H4 (cell line): ENCODE measurements at places on chromosomes 1 and 21. TPM values are rescaled to one million over a fixed set of nuclear protein-coding genes. Genes with fewer than 3 reads are reported as not detected.

GRCh38 chr1:244341455-244342450 is 110.0 kb downstream of the ADSS2 start:
- DNase-seq, result peak; percentile 44

- DNase-seq, result no peak
Measured at GRCh38 chr1:223738465-223739365, 26.4 kb downstream of the CAPN2 start.

DNA sequence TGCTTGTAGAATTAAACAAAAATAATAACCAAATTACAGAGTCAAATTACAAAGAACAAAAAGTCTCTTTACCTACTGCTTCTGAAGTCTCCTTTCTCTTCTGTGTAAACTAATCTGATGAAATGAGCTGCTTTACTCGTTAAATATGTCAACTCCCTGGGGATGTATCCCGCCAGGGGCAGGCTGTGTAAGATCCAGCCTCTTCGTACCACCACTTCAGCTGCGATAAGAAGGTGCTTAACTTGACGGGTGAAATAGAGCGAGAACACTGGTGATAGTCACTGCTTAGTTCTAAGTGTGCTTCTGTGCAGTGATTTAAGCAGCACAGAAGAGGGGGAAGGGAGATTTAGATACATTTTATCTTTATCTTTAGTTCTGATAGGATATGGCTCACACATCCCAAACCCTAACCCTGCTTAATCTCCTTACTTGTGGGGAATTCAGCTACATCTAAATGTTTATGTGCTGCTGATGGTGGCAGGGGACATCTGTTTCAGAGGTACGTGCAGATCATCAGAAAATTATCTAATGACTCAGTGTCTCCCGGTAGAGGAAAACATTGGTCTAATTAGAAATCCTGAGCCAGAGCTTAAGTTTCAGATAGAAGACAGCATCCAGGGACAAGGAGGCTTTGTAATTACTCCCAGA is 46.0 kb downstream of the RHOU start:
- DNase-seq, result peak; percentile 43

Gene C1QTNF12
- total RNA-seq, result 0.21 TPM in 1 of 2 replicates, not detected in the other

DNA sequence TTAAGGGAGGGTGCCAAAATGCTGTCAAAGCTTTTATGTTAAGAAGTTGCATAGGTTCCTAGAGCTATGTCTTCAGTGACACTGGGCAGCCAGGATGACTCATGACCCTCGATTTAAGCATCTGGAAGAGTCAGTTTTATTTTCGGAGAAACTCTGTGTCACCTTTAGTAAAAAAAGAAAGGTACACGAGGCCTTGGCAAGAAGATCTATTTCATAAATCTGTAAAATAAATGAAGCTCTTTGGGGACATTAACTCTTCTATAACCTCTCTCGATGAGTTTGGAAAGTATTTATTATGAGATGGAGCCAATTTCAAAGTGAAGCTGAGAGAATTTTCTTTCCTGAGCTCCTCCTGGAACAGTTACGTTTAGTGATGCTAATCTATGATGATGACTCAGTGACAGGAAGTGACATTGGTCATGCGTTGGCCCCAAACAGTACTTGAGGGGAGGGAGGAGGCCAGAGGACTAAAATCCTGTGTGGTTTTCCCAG is 156.5 kb downstream of the HLX start:
- peak; percentile 88 for DNase-seq

- DNase-seq, result no peak
Measured at GRCh38 chr1:18178111-18178510, 70.5 kb downstream of the IGSF21 start.

GRCh38 chr1:202235003-202235660 is 41.5 kb downstream of the LGR6 start:
- no peak for DNase-seq

DNA sequence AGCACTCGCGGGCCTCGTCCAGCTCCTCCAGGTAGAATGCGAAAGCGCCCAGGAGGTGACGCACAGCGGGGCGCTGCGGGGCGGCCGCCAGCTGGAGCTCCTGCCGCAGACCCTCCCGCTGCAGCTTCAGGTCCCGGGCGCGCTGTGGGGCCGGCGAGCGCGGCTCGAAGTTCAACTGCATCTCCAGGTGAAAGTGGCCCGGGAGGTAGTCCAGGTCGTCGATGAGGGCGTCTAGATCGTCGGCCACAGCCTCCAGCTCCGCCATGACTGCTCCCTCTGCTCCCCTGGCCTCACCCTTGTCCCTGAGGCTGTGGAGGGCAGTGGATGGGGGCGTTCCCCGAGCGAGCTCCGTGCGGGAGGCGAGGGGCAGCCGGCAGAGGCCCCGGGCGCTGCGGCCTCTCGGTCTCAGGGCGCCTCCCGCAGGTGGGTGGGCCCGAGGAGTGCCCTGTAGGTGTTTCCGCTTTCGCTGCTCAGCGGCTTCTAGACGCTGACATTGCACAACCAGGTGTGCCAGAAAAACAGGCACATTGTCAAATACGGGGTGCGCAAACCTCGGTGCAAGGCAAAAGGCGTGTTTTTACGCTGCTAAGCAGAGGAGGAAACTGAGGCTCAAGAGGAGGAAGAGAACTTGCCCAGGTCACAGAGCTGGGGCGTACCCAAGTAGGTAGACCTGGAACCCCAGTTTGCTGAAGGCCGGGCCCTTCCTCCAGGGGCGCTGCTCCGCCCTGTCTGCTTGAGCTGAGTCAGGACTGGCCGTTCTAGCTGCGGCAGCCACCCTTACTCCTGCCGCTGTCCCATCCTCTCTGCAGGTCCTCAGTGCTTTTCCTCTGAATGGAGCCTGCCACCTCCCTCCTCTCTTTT is at the start of gene TTC22:
TSS of gene TTC22 (minus strand) at position 425 of the 861 bp plus-strand sequence. CDS start at position 265, 160 bp downstream.
- no peak for DNase-seq

DNA sequence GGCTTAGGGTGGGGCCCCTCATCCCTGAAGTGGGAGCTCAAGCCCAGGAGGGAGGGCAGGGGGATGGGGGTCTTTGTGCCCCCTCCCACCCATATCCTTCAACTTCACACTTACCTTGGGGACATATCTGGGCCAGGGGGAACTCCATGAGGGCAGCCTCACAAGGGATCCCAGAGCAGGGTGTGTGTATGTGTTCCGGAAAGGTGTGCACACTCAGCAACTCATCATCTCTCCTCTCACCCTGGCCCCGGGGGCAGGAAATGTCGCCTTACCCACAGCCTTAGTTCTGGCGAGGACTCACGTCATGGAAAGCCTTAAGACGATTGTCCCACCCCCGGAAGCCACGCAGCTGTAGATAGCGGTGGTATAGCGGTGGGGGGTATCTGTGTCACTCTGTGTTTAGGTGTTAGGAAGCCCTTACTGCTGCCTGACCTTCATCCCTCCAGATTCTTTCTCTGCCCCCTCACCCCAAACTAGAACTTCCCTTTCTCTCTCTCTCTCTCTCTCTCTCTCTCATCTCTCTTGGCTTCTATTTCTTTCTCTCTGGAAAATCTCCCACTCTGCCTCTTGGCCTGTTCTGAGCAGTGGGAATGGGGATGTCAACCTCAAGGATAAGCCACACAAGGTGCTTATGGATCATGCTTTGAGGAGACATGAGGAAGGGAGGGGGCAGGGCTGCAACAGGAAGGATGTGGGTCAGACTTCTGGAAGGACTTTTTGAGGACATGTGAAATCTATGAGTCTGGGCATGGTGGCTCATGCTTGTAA is at the start of gene SH2D2A:
TSS of gene SH2D2A (minus strand) at position 288 of the 768 bp plus-strand sequence. CDS start at position 148, 140 bp downstream.
- peak; percentile 88 for DNase-seq

Gene RAB3B
- total RNA-seq, result 0.43 and 0.54 TPM in 2 replicates

DNA sequence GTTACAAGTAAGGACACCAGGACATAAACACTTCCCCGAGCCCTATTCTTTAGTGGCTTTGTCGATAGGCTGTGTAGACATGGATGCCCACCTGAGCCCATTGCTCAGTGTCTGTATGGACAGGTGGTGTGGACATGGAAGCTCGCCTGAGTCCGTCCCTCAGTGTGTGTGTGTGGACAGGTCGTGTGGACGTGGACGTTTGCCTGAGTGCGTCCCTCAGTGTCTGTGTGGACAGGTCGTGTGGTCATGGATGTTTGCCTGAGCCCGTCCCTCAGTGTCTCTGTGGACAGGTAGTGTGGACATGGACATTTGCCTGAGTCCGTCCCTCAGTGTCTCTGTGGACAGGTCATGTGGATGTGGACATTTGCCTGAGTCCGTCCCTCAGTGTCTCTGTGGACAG is 38.7 kb upstream of the COL6A2 start:
- DNase-seq, result no peak

- no peak for DNase-seq
Measured at GRCh38 chr21:27315373-27315772, 348.5 kb upstream of the ADAMTS5 start.

Gene RGS8
- total RNA-seq, result not detected in 2 replicates

Gene KISS1
- total RNA-seq, result not detected in 2 replicates

Gene FCN3
- not detected in 2 replicates for total RNA-seq

- DNase-seq, result peak; percentile 62
Measured at GRCh38 chr1:28259934-28260802, 850 bp downstream of the SESN2 start.

Gene BARHL2
- not detected in 2 replicates for total RNA-seq

DNA sequence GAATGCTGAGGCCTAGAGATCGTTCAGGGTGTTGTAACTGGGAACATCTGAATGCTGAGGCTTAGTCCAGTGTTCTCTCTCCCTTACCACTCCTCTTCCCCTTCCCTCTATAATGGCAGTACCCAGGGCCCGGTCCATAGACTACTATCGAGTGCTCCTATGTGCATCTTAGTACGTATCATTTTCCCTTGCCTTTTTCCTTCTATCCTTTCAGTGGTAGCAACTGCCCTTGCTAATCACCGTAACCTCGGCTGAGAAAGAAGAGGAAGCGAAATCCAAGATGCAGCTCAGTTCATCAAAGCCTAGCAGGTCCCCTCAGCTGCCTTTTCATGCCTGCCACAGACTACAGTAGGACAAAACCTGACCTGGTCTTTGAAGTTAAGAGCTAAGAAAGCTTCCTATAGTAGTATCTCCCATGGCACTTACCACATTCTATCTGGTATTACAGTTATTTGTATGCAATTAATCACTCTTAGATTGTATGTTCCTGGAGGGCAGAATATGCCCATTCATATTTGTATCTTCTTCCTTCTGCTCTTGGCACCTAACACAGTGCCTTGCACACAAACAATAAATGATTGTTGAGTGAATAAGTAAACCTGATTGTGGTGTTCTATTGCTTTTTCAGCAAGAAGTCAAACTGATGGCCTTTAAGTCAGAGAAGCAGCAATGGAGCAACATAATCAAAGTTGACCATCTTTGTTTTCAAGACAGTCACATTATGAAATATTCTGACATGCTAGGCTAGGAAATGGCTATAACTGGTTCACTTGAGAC is 22.4 kb downstream of the CNIH4 start:
- no peak for DNase-seq

Gene SPRR1B
- not detected in 2 replicates for total RNA-seq

GRCh38 chr1:183472488-183473216 is at the start of gene SMG7:
Gene SMG7 (plus strand): TSS chr1:183472499. CDS start chr1:183472621, 122 bp downstream.
- no peak for DNase-seq

- DNase-seq, result no peak
Measured at GRCh38 chr1:30597711-30598110, 125.7 kb downstream of the MATN1 start.

- peak; percentile 23 for DNase-seq
Measured at GRCh38 chr21:21018821-21019220, 20.6 kb downstream of the NCAM2 start.

- DNase-seq, result no peak
Measured at GRCh38 chr1:191788551-191788950, 369.7 kb upstream of the RGS18 start.

DNA sequence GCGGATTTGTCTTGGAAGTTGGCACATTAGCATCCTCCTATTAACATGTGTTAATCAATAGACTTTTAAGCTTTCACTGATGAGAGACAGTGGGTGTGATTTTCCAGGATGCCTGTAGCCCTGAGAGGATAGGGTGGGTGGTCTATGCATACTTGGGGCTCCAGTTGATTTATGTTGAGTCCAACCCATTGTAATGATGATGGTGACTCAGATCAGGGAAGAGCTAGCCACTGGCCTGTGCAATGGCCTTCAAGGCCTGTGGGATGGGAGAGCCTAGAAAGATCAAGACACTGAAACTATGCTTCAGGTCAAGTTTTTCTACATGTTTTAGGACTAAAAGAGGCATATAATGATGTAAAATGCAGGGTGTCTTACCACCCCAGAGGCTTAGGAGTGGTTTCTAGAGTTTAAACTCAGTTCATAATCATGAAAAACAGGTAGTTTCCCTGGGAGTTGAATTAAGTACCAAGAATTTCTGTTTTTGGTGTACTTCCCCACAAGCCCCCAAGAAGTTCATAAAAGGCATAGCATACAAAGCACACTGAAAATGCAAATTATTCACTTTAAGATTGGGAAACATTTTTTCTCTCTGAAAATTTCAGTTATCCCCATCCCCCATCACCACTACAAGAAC is 19.9 kb downstream of the BEND5 start:
- DNase-seq, result no peak

GRCh38 chr1:11488966-11489625 is 10.1 kb downstream of the DISP3 start:
- no peak for DNase-seq

DNA sequence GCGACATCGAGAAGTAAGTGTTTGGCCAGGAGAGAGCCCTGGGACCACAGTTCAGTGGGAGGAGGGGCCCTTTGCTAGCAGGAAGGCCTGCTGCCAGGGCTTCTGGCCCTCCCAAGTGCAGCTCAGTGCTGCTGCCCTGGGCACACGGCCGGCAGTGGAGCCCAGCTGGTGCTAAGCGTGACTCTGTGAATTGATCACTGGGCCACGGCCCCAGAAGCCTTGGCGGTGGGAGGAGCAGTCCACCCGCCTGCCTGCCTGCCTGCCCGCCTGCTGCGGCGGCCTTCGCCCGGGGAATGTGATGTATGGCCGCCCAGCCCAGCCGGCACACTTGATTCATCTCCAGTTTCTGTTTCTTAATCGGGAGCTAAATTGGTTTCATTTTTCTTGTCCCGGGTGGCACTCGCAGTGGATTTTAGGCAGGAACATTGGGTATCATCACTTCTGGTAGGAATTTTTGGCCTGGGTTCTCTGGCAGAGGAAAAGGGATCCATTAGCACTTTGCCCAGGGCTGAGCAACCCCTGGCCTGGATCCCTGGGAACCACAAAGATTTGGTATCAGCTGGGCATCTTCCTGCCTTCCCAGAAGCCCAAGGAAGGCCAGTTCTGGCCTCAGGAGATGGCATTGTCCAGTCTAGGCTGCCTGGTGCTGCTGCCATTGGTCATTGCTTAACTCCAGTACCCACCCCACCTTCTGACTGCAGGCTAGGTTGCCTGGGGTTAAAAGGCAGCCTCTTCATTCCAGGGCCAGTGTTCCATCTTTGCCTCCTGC is 28.6 kb downstream of the TMEM53 start:
- DNase-seq, result no peak

- DNase-seq, result no peak
Measured at GRCh38 chr1:38815903-38816627, 43.5 kb downstream of the RRAGC start.
